Stimulated activated CD4-positive, alpha-beta T cell treated with anti-CD3 and anti-CD28 coated beads, Interleukin-4, amount 100 ng/mL, for 24 hours (primary cell): ENCODE measurements at places on chromosomes 6 and 20.
A peak's percentile ranks its signal among the peaks of the same experiment; 100 is the strongest.

DNA sequence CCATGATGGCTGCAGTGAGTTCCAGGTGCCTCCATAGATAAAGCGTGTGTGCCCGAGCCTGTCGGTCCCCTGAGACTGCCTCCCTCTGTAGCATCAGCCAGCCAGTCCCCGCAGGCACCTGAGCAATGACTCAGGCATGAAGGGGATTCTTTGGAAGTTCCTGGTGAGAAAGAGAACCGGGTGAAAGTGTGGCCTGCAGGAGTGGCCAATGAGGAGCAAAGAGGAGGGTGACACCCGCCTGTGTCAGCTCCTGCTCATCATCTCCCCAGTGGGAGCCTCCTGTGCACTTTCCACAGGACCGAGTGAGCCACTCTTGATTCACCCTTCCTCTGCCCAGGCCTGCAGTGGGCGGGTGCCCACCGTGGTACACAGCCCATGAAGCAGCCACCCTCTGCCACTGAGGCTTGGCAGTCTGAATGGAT lies 71.2 kb upstream of the PTPN1 start:
- DNase-seq, result peak; percentile 17

- DNase-seq, result no peak
Measured at GRCh38 chr6:124748778-124749177, 213.5 kb upstream of the RNF217 start.

- no peak for DNase-seq
Measured at GRCh38 chr6:10042280-10042679, 372.6 kb downstream of the TFAP2A start.

DNA sequence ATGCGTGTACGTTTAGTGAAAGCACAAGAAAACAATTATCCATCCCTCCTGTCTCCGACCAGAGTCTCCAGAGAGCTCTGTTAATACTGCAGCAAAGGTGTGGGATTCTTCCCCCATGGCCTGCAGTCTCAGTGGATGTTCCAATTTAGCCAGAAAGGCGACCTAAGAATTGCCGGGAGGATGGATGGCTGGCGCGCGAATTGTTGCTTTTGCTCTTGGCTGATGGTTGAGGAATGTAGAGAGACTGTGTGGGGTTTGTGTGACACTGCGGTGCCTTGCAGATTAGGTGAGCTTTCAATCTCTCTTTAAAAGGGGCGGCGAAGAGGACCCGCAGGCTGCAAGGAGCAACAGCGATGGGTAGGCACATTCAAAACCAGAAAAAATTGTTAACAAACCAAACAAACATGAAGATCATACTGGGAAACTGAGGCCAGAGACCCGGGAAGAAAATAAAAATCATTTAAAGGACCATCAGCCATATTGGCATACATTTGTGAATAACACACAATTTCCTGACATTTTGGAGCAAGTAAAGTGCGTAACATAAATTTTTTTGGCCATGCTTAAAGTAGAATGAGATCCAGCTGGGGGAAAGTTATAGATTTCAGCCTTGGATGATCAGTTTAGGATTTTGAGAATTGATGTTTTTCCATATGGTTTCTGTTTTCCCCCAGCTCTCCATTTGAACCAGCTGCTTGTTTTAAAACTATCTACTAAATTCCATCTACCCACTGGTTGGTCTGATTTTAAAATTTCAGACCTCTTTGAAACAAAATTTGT lies 46.3 kb downstream of the GNAS start:
- no peak for DNase-seq

DNA sequence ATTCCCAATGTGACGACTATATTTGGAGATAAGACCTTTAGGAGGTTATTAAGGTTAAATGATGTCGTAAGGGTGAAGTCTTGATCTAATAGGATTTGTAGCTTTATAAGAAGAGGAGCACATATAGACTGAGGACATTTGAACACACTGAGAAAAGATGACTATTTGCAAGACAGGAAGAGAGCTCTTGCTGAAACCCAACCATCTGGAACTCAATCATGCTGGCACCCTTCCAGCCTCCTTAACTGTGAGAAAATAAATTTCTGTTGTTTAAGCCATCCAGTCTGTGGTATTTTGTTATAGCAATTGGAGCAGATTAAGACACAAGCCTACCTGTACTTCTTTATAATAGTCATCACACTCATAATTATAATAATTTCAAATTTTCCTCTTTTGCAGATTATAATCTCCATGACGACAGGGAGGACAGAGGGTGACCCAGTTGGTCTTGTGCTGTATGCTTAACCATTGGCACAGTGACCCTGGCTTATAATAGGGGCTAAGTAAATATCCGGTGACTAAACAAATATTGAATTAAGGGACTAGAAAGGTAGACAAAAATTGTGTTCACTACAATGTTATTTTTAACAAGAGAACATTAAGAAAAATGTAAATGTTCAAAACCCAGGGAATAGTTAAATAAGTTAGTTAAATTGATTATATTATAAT lies 206.4 kb upstream of the HDDC2 start:
- DNase-seq, result no peak

GRCh38 chr20:41340327-41341055 lies at the start of gene LPIN3:
Gene LPIN3 (plus strand): TSS chr20:41340821. CDS start chr20:41345804, 4,983 bp downstream.
- DNase-seq, result peak; percentile 42

DNA sequence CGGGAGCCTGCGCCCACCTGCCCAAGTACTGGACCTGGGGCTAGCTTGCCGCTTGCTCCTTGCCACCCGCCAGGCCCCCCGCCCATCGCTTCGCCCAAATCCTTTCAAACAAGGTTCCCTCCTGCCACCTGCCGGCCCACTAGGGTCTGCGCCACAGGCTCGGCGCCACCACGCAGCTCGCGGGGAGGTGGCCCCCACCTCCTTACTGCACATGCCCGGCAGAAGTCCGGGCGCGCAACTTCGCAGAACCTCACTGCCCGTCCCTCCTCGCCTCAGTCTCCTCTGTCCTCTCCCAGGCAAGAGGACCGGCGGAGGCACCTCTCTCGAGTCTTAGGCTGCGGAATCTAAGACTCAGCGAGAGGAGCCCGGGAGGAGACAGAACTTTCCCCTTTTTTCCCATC lies 11.2 kb downstream of the GNAS-AS1 start:
- DNase-seq, result peak; percentile 53

DNA sequence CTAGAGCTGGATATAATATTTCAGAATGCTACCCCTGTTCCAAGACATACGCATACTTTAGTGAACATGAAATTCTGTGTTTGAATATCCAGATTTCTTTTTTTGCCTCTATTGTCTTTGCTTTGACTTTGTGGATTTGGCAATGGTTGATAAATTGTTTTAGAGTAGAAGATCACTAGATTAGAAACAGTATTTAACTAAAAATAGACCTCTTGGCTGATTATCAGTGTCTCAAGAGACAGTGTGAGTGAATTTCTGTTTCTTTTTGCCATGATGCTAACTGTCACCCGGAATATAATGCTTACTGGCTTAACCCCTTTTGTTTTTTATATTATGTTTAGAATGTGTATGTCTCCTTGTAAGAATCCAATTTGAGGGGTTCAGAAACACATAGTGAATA lies 102.5 kb downstream of the PLCB1 start:
- DNase-seq, result no peak

DNA sequence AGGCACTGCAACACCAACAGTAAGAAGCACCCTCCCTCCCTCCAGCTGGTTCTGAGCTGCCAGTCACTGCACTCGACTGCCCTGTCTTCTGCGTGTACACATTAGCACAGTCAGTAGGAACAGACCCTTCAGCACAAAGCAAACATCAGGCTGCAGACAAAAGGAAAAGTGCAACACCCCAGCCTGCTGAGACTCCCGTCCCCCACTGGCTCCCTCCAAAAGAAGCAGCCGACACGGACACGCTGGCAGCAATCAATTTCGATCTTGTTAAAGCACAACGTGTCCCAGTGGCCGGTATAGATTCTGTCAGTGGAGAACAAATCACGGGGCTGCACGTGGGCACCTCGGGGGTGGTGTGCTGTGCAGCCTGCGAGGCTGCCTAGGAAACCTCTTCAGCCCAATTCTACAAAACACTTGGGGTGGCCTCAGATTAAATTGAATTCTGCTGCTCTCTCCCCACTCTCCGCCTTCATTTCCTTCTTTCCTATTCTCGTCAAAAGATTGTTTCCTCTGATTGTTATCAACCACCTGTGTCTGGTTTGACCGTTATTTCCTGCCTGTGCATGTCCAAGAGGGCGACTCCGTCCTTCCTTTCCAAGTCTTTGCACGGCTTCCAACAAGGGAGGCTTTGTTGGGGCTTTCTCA lies 38.7 kb downstream of the TRAF3IP2 start:
- no peak for DNase-seq

GRCh38 chr6:37673436-37673835 lies 24.2 kb downstream of the MDGA1 start:
- no peak for DNase-seq

- DNase-seq, result no peak
Measured at GRCh38 chr6:168060521-168060931, 18.5 kb downstream of the FRMD1 start.

- no peak for DNase-seq
Measured at GRCh38 chr6:54415517-54415916, 107.3 kb downstream of the TINAG start.

GRCh38 chr6:55694148-55694547 lies 115.2 kb upstream of the HMGCLL1 start:
- DNase-seq, result no peak

GRCh38 chr20:50540620-50541605 lies 30.7 kb downstream of the PTPN1 start:
- DNase-seq, result no peak

DNA sequence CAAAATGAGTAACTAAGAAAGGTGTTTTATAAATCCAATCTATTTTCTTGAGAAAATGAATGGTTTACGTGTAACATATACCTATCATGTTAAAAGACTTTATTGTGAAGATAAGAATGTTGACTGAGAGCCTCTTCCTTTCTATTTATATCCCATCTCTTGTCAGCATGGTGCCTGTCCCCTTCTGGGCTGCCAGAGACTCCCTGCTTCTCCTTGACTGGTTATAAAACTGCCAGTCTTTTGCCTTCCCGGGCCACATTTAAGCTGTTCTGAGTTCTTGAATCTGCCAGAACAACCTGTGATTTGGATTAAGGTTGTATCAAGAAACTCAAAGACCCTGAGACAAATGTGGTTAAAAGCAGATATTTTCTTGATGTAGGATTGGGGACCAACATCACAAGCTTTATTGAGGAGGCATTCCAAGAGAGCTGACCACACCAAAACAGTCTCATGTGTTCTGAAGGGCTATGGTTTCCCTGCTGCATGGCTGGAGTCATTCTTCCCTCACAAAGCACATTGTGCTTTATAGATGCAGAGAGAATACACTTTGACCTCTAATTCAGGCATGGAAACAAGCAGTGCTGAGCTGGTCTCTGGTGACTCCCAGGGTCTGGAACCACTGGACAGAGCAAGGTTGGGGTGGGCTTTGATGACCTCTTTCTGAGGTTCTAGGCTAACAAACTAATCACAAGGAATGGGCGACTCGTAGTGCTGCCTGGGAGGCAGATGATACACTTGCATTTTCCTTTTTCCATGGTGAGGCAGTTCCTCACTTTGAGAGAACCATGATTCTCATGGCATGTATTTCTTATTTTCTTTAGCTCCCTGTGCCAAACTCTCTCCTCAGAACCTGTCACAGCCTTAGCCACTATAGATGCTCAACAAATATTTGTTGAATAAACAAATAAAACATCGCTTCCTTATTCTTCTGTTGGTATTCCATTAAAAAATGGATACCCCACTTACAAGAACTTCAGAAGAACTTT lies 205.0 kb upstream of the PREP start:
- no peak for DNase-seq

GRCh38 chr6:149963462-149964307 lies at the start of gene ULBP1:
Gene ULBP1 (plus strand): TSS chr6:149963943. CDS start chr6:149964050, 107 bp downstream.
- DNase-seq, result peak; percentile 85

DNA sequence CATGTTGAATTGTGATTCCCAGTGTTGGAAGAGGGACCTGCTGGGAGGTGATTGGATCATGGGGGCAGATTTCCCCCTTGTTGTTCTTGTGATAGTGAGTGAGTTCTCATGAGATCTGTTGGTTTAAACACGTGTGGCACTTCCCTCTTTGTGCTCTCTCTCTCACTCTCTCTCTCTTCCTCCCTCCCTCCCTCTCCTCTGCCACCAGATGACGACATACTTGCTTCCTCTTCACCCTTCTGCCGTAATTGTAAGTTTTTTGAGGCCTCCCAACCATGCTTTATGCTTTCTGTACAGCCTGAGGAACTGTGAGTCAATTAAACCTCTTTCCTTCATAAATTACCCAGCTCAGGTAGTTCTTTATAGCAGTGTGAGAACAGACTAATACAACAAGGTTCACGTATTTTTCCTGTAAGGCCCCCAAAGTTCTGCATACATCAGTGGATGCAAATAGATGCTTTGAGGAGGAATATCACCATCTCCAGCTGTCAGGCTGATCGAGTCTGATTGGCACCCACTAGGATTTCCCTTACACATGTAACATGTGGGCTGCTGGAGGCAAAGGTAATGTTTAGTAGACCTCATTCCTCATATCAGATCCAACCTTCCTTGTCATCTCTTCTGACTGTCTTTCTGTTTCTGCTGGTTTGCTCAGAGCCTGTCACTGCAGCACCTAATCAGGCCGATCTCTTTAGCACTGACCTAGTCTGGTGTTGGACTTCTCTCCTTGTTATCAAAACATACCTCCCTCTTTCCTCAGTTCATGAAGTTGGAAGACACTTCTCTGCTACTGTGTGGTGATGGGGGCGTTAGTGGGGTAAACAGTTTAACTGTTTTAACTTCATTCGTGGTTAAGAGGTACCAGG lies 54.3 kb upstream of the BACH2 start:
- DNase-seq, result peak; percentile 41

DNA sequence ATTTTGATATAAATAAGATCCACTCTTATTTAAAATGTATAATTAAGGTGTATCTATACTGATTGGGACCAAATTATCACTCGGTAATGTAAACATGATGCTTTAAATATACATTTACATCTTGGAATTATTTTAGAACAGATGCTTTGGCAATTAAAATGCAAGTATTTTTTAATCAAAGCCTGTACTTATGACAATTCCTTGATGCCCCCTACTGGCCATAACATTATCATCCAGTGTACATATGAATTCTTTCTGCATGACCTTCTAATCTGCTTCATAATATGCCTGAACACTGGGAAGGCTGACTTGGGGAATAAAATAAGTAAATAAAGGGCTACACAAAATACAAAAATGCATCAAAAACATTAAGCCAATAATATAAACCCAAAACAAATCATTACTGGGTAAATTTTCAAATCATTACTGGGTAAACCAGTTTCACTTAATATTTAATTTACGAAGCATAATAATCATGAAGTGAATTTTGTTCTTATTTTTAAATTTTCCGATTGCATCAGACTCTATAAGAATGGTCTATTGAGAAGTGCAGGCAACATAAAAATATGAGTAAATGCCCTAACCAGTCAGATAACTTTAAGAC lies 65.1 kb downstream of the CGA start:
- no peak for DNase-seq

GRCh38 chr6:162726947-162727321 lies 632 bp downstream of the PRKN start:
- no peak for DNase-seq

DNA sequence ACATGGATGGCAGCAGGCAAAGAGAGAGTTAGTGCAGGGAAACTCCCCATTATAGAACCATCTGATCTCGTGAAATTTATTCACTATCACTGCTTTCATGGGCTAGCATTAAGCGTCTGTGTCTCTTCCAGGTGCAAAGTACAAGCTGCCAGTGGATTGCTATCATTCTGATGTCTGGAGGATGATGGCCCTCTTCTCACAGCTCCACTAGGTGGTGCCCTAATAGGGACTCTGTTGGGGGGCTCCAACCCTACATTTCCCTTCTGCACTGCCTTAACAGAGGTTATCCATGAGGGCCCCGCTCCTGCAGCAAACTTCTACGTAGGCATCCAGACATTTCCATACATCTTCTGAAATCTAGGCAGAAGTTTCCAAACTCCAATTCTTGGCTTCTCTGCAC lies 347.8 kb upstream of the HS3ST5 start:
- DNase-seq, result no peak

GRCh38 chr20:63090052-63090451 lies 83.3 kb upstream of the BHLHE23 start:
- DNase-seq, result no peak
